ENCODE measurements at places on chromosomes 3 and 15. TPM values are rescaled to one million over a fixed set of nuclear protein-coding genes. Genes with fewer than 3 reads are reported as not detected.

GRCh38 chr15:75325922-75326321 is 9.9 kb upstream of the COMMD4 start:
- no peak for DNase-seq

DNA sequence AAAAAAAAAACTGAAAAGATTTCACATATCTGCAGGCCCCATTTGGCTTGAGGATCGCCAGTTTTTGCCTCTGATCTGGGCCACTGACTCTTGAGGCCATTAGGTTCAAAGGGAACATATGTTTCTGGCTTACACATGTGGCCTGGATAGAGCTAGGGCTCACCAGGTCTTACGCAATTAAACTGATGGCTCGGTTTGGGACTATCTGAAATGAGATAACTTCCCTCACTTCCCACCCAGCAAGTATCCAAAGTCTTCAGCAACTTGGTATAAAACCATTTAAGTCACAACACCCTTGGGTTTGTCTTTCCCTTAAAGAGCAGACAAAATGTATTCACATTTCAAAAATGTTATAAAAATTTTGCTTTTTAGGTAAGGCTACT is 36.3 kb downstream of the LRIG1 start:
- DNase-seq: no peak

DNA sequence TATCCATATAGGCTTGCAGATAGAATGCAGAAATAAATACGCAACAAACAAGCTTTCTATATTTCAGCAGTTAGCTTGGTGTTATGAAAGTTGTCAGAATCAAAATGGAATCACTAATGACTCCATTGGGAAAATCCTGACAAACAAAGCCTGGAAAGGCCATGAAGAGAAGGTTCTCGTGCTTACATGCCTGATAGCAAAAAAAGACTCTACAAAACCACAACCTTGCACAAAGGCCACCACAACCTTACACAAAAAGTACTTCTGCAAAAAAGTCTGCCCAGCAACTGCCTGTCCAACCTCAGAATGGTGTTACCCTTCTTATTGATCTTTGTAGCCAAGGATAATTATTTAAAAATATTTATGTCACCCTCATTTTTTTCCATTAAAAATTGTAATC is 14.4 kb upstream of the PLSCR1 start:
- no peak for DNase-seq

DNA sequence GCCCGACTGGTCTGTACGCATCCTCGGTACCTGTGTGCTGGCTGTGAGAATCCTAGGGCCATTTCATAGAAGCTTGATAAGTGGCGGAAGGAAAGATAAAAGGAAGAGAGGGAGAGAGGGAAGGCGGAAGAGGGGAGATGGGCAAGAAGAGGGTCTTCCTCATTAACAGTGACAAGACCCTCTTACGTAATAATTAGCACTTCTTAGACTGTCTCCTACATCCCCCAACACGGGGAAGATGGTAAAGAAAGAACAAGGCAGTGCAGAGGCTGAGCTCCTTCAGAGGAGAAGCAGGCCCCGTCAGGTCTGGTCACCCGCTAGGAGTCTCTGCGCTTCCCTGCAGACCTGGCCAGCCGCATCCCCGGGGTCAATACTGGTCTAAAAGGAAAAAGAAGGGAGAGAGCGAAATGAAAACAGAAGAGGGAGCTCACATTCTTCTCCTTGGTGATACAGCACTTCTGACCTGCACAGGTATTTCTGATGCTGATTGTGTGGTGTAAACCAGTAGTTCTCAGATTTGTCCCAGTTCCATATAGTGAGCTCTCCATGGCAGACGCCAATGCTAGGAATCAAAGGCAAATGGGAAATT is 19.0 kb upstream of the FAM240A start:
- no peak for DNase-seq

- DNase-seq: no peak
These were observed 22.3 kb downstream of the OSBPL10 start for GRCh38 chr3:31958701-31959152.

DNA sequence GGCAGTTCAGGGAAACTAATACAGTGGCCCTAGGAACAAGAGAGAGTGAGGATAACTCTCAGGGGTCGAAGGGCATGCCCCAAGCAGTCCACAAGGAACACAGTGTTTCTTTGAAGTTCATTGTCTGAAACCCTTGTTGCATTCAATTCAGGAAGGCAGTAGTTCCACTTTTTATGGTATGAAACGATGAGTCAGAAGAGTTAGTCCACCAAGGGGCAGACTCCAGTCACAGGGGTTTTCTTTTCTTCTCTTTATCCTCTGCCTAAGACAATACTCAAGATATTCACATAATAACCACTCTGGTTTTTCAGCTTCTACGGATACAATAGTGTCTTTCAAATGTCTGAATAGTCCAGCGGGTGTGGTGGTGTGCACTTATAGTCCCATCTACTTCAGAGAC is 23.7 kb upstream of the TICRR start:
- DNase-seq: no peak

- no peak for DNase-seq
These were observed 44.5 kb upstream of the CCNL1 start for GRCh38 chr3:157204431-157204830.

CSTA gene
- 1.5 TPM for polyA plus RNA-seq

GRCh38 chr3:126394179-126394976 is at the start of gene CFAP100:
TSS of gene CFAP100 (plus strand) at chr3:126394909. CDS start at chr3:126396001, 1,092 bp downstream.
- DNase-seq: no peak

DNA sequence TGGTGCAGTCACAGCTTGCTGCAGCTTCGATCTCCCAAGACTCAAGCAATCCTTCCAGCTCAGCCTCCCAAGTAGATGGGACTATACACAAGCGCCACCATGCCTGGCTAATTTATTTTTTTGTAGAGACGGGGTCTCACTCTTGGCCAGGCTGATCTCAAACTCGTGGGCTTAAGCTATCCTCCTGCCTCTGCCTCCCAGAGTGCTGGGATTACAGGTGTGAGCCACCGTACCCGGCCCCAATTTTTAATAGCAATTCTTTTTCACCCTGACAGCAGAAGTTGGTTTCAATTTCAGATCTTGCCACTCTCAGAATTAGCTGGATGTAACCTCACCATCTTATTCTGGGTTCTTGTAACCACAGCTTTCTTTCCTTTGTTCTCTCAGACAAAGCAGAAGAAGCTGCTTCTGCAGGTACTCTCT is 64.8 kb downstream of the TRIM71 start:
- DNase-seq: no peak
